T-helper 2 cell (primary cell): ENCODE measurements at places on chromosomes 13 and 19.
A peak's percentile ranks its signal among the peaks of the same experiment; 100 is the strongest.

GRCh38 chr13:94224670-94225069 is 254.8 kb downstream of the DCT start:
- no peak for DNase-seq

- DNase-seq, result no peak
Measured at GRCh38 chr13:112963641-112964040, 5.4 kb upstream of the MCF2L start.

- DNase-seq, result no peak
Measured at GRCh38 chr13:90201676-90202460, 1145.6 kb upstream of the MIR17HG start.

DNA sequence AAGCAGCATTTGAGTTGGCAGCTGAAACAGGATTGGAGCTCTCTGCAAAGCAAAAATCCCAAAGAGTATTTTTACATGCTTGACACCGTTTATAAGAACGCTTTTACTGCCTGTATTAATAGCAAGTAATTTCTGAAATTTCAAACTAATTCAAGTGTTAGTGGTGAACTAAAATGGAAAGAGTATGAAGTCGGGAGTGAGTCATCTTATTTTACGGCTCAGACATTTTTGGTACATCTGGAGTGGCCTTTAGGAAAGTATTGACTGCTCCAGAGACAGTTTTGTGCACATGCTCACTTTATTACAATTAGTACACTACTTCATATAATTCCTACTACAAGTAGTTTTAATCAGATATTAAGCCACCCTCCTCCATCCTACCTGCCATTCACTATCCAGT is 167.4 kb downstream of the SLITRK6 start:
- no peak for DNase-seq

GRCh38 chr13:60645676-60646075 is 248.7 kb downstream of the TDRD3 start:
- DNase-seq, result no peak

DNA sequence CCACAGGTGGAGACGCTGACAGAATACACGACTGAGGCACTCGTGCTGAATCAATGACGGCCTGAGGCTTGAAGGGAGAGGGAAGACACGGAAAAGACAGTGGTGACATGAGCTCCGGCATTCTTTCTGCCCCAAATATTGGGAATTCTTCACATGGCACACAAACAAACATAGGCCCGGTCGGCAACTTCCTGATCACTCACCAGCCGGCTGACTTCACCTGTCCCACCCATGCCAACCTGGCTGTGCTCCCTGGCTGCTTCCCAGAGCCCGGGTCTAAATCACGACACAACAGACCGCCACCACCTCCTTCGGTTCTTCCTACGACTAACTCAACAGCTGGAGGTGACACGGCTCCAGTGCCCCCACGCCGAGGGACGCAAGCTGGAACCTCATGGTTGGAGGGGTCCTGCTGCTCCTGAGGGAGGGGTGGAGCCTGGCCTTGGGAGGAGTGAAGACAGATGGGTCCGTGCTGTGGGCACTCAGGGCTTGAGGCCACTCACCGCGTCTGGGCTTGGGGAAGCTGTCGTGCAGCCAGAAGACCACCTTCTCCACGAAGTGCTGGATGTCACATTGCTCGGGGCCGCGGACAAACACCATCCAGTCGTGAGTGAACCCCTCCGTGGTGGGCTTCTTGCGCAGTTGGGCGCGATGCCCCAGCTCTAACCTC is 9.6 kb downstream of the MLLT1 start:
- no peak for DNase-seq

GRCh38 chr13:67408798-67409197 is 178.7 kb upstream of the PCDH9 start:
- DNase-seq, result no peak

- no peak for DNase-seq
Measured at GRCh38 chr13:100767192-100767591, 92.6 kb upstream of the TMTC4 start.

- DNase-seq, result no peak
Measured at GRCh38 chr19:13095934-13096927, 6.4 kb downstream of the LYL1 start.

DNA sequence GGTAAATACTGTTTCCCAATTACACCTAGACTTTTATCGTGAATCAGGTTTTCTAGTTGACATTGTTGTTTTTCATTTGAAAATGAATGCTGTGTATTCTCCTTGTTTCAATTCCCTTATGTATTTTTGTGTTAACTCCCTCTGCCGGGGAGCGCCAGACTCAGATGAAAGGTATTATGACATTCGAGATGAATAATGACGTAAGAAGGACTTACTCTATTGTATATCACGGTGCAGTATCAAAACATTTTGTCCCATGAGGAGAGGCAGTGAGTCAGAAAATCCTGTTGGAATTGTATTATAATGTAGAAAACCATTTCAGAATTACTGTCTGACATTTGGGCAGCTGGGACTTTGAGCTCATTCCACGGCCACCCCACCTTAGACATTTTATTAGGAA is 61.6 kb downstream of the LRCH1 start:
- DNase-seq, result no peak

DNA sequence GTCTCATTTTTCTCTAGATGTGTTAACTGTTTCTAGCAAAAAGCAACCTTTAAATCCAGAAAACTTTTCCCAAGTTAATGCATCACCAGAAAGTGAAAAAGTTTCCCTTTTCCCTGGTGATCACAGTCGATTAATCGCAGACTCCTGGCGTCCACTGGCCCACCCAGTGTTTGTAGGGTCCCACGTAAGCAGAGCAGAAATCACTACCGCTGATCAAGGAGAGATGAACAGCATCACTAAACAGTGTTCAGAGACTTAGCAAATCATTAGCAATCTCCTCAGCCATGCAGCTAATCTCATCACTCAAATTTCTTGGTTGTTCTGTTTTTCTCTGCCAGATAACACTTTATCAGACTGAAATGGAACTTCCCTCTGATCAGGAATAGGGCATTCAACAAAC is 184.2 kb downstream of the EFNB2 start:
- no peak for DNase-seq

DNA sequence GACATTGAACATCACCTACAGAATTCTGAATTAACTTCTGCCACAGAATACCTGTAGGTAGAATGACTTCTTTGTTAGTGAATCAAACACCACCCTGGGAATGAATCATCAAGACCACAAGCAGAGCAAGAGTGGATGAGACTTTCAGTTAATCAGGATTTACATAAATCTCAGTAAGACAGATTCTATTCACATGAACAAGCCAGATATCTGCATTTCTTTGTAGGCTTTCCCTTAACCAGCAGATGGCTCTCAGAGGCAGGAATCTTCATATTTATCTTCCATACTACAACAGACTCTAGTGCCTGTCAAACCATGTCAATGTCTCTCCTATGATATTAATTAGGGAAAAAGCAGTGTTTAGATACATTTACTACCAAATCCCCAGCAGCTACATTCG is 412.1 kb downstream of the KLF12 start:
- DNase-seq, result peak; percentile 61

- DNase-seq, result no peak
Measured at GRCh38 chr19:33469171-33470039, 52.2 kb downstream of the PEPD start.

DNA sequence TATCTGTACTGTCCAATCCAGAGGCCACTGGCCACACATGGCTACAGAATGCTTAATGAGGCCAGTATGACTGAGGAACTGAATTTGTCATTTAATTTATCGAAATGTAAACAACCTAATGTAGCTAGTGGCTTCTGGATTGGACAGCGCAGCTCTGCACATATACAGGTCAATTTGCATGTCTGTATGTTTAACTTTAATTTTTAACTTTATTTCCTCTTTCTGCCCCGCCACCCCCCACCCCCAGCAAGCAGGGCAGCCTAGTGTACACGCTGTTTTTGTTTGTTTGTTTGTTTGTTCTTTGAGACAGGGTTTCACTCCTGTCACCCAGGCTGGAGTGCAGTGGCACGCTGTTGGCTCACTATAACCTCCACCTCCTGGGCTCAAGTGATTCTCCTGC is 15.5 kb downstream of the ZSWIM9 start:
- DNase-seq, result no peak

DNA sequence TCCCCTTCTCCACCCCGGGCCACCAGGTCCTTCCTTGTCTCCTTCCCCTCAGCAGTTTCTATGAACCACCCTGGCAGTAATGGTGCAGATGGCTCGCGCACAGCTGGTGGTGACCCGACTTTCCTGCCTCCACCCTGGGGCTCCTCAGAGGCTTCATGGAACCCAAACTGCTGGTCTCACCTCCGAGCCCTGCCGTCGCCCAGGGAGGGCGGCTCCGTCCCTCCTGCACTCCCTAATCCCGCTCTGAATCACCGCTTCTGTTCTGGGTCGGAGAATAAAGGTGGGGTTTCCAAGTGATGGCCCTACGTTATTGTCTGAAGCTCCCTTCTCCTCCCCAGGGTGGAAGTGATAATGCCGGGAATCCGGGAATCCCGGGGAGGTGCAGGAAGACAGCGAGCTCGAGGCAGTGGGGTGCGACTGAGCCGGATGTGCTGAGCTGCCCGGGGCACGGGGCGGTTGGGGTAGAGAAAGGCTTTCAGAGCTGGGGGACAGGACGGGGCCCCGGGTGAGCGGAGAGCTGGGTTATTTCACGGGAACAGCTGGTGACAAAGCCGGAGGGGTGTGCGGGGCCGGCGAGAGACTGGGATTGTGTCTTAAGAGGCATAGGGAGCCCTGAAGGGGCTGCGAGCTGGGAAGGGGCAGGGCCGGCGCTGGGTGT is 711 bp downstream of the FUT2 start:
- DNase-seq, result no peak

DNA sequence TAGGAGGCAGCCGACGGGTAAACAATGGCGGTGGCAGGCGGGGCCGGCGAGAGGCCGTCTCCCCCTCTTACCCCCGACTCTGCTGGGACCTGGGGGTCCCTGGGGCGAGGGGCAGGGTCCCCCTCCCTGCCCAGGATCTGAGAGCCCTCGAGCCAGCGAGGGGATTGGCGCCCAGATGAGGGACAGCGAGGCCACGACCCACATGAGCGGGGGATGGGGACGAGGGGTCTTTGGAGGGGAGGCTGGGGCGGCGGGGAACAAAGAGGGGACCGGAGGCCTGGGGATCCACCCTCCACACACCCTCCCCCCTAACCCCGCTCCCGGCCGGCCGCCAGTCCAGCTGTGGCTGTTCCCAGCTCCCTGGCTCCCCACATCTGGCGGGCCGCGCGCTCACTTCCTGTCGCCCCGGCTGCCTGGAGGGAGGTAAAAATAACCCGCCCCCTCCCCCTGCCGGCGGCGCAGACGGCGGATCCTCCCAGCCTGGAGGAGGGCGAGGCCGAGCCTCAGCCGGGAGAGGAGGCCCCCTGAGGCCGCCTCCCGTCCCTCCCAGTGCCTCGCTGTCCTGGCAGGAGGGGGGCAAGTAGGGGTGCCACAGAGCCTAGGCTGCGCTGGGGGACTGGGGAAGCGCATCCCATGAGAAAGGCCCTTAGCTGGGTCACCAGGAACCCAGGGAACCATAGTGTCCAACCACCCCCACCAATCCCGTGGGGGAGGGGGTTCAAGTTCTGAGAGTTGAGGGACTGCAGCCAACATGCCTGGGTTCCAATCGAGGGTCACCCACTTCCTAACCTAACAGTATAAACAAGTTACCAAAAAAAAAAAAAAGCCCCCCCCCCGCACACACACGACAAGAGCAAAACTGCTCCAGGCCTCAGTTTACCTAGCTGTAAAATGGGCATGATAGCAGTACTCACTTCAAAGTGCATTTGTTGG is 29.3 kb upstream of the NANOS3 start:
- DNase-seq, result peak; percentile 82

DNA sequence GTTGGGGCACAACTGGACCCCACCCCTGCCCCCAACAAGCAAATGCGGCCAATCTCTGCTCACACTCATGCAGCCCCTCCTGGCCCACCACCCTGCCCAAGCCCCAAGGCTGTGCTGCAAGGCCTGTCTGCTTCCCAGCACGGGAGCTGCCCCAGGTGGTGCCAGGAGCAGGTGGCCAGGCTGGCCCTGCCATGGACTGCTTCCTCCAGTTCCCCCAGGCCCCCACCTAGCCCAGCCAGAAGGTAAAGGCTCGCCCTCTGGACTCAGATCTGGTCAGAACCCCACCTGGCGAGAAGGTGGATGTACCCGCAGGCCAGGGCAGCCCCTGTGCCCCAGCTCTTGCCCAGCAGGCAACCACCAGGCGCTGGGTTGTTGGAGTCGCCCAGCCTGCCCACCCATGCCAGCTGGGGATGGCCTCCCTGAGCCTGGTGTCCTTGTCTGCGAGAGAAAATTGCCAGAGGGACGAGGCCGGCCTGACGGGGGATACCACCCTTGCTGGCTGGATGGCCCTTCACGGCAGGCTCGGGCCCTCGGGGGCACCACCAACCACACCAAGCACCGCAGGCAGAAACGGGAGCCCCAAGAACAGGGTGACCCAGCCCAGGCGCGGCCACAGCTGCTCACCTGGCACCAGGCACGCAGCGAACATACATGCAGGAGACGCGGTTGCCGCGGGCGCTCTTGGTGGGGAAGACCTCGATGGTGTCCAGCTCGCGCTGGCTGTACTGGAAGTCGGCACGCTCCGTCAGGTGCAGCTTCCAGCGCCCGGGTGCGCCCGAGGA is 4.5 kb downstream of the ABHD17A start:
- DNase-seq, result no peak

DNA sequence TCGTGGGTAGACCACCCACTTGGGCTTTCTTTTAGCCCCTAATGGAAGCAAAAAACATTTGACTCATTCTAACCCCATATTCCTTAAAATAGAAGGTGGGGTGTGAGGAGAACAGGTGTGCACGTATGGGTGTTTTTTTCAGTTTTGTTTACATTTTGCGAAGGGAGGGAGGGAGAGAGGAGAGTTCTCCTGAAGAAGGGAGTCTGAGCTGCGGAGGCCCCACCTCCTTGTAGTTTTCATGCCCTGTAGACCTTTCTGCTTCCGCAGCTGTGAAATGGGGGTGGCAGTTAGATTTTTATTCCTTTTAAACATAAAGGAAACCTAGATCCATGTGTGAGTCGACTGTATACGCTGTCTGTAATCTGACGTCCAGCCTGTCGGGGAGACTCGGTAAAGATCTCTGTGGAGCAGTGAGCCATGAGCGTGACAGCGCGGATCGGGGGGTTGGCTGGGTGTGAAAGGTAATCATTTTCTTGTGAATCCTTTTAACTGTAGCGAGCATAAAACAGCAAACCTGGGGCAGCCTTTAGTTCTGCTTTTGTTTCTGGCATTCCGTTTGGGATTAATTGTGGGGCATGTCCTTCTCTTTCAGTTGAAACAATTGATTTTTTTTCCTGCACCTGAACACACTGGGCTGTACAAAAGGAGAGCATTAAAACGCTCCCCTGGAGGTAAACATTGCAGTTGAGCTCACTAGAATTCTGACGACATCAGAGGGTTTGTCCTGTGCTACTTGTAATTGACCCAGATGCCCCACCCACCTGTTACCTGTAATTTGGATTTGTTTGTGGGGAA is 2.3 kb downstream of the UPF1 start:
- DNase-seq, result no peak

- DNase-seq, result no peak
Measured at GRCh38 chr13:33366469-33367062, 81.0 kb upstream of the STARD13 start.

DNA sequence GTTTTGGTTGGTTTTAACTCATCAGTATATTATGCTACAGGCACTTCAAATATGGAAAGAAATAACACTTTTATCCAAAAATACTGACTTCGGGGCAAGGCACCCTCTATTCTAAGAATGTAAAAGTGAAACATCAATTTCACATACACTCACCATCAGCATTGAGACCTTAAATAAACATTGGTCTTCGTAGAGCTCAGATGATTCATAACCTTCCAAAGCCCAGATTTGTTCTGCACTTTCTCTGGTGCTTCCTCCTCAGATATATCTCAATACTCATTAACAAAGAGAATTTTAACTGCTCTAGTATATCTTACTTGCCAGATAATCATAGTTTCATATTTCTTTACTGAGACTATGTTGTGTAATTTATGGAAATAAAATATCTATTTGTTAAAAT is 794.3 kb downstream of the LIG4 start:
- DNase-seq, result no peak
